Brain microvascular endothelial cell (primary cell): ENCODE measurements at places on chromosomes 1 and 21.

GRCh38 chr21:34807146-34807880 lies 138.5 kb downstream of the CLIC6 start:
- DNase-seq, result peak; percentile 98

DNA sequence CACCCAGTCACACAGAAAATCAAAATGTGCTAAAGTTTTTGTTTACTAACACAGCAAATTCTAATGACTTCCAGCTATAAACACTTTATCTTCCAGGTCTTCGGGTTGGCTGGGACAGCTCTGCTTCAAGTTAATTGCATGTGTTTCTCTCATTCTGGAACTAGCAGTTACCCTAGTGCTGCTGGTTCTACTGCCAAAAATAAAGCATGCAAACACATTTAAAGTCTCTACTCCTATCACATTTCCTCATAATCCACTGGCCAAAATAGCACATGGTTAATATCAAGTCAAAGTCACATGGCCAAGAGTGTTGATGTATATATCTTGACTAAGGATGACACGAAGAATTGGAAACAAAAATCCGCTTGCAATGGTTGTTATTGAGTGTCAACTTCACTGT lies 973.1 kb upstream of the ADGRL2 start:
- no peak for DNase-seq

- DNase-seq, result no peak
These were observed 3.0 kb upstream of the ACKR1 start for GRCh38 chr1:159201642-159202041.

DNA sequence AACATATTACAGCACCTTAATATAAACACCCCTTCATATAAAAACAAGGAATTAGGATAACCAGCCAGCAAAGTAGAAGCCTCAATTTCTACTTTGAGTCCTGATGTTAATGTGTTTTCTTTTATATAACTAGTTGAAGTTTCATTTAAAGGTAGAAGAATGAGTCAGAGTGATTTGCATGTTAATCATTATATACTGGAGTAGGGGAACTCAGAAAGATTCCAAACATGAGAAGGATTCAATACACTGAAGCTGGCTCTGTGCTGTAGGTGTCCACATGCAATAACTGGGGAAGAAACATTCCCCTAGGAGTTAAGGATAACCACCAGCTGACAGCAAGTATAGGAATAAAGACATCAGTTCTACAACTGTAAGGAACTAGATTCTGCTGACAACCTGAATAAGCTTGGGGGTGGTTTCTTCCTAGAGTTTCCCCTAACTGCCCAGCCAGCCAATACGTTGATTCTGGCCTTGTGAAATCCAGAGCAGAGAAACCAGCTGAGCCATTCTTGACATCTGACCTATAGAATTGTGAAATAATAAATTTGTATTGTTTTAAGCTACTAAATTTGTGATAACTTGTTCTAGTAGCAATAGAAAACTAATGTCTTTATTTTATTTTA lies 33.4 kb upstream of the RNPC3 start:
- no peak for DNase-seq

GRCh38 chr21:16358784-16359183 lies 629.0 kb downstream of the USP25 start:
- DNase-seq, result no peak

DNA sequence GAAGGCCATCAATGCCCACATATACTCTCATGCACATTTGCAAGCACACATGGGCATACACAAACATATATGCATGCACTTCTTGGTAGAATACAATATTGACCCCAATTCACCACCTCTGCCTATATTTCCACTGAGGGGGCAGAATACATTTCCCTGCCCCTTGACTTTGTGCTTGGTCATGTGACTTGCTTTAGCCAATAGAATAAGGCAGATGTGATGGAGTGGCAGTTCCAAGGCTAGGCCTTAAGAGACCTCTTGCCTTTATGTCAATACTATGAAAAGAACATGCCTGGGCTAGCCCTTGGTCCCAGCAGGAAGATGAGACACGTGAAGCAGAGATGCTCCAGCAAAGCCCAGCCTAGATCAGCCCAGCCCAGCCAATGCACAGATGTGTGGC lies 66.0 kb upstream of the GRIK3 start:
- no peak for DNase-seq

GRCh38 chr1:143653429-143653802 lies 318.4 kb downstream of the FAM72C start:
- DNase-seq, result no peak

GRCh38 chr1:159132271-159132881 lies 39.0 kb upstream of the CADM3 start:
- DNase-seq, result peak; percentile 55

DNA sequence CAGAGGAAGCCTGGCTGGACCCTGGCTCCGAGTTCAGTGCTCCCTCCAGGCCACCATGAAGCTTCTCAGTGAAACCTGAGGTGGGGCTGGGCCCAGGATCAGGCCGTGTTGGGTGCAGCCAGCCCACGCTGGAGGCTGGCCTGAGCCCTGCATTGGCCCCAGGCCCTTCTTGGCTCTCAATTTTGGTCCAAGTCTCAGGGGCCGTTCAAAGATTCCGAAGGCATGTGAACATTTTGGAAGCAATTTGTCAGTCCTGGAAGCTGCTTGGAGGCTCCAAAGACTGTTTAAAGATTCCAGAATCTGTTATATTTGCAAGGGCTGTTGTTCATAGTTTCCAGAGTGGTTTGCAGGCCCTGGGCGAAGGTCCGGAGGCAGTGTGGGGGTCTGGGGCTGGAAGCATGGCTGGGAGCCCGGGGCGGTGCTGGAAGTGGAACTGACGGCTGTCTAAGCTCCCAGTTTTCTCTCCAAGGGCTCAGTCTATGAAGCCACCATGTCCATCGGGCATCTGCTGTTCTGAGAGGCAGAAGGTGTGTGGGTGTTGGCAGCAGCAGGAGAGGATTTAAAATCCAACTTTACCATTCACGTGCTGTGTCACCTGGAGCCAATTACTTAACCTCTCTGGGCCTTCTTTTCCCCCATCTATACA lies 104.9 kb downstream of the EPHB2 start:
- DNase-seq, result no peak

- DNase-seq, result no peak
These were observed 5.2 kb downstream of the DIO1 start for GRCh38 chr1:53899206-53899628.

DNA sequence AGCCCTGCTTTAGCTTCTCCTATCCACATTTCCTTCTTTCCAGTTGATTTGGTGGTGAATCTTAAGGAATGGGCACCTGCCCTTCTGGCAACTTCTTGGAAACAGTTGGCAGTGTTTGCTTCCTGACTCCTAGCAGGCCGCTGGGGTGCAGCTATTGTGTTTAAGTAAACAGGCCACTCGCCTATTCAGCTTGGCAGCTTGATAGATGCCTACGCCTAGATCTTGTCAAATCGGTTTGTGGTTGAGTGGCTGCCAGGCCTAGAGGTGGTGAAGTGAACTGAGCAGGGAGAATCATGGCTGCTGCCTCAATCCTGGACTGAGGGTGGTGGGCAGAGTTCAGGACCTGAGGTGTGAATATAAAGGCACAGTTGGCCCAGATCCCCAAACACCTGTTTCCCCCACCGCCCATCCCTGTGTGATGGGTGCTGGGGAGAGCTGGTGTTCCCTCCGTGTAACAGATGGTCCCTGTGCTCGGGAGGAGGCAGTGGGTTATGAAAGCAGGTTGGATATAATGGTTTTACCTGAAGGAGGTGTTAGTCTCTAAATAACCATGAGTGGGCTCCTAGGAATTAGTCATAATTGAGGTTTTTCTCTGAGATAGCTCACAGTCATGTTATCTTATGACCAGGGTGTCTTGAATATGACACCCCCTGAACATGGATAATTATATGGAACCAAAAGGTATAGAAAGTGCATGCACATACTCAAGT lies 940 bp upstream of the PLA2G2C start:
- DNase-seq, result no peak

- no peak for DNase-seq
These were observed 7.9 kb downstream of the CRABP2 start for GRCh38 chr1:156697481-156697880.

DNA sequence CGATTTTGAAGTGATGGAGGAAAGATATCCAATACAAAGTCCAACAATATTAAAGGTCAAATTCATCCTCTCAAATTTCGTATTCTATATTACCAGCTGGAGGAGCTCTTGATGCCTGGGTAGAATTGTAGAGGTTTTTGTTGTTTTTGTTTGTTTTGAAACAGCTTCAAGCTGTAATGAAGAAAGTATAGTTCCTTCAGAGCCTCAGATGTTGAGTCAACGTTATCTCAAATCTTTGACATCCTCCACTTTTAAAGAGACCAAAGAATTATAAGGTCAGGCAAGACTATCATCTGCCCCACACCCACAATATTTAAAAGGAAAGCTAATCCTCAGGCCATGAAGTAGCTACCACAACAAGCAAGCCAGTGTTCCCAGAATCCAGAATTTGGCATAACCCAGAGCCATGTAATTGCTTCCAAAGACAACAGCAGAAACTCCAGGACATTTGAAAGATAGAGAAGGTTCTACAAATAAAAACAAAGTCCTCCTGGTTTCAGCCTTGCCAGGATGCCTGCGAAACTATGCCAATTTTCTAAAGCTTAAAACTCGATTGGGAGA lies 24.9 kb downstream of the VAV3 start:
- DNase-seq, result no peak

- peak; percentile 39 for DNase-seq
These were observed 47.6 kb downstream of the ARHGEF16 start for GRCh38 chr1:3501856-3502640.

DNA sequence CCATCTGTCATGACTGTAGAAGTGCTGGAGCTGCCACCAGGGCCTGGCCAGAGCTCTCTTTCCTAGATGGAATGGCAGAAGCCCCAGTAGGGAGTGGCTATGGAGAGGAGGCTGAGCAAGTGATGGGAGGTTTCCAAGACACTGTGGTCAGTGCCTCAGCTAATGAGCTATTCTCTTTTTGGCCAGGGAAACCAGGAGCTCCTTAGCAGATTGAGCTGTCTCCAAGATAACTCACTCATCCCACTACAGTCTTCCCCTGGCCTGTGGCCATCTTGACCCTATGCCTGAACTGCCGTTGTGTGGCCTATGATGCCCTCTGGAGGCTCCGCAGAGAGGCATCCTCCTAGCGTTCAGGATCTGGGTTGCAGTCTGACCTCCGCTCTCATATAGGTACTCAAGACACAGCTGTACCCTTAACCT lies 60.5 kb downstream of the ERI3 start:
- peak; percentile 10 for DNase-seq

GRCh38 chr21:17467829-17468228 lies 45.0 kb upstream of the CXADR start:
- no peak for DNase-seq

GRCh38 chr1:100959502-100960060 lies 63.7 kb downstream of the SLC30A7 start:
- DNase-seq, result no peak

DNA sequence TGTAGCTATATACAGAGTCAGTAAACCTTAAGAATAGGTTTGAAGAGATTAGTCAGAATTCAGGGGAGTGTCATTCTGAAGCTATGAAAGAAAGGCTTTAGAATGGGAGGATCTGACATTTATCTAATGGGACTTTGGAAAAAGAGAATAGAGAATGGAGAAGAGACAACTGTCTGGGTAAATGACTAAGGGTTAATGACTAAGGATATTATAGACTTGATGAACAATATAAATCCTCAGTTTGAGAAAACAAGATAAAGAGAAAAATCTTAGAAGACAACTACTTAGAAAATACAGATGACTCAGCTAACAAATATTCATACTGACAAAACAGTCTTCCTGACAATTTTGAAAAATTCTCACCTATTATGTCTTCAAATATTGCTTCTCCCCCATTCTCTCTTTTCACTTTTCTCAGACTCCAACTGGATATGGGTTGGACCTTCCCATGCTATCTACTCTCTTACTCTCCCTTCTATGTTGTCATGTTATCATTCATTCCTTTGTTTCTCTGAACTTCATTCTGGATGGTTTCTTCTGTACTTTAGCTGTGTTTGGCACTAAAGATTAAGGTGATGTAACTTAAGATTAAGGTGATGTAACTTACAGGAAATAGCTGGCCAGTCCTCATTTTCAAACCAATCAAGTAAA lies 20.4 kb downstream of the SLC16A1 start:
- DNase-seq, result no peak

- DNase-seq, result peak; percentile 63
These were observed 55.8 kb downstream of the SLC45A1 start for GRCh38 chr1:8373581-8374241.

GRCh38 chr1:183126528-183126927 lies 59.5 kb upstream of the LAMC2 start:
- DNase-seq, result no peak

DNA sequence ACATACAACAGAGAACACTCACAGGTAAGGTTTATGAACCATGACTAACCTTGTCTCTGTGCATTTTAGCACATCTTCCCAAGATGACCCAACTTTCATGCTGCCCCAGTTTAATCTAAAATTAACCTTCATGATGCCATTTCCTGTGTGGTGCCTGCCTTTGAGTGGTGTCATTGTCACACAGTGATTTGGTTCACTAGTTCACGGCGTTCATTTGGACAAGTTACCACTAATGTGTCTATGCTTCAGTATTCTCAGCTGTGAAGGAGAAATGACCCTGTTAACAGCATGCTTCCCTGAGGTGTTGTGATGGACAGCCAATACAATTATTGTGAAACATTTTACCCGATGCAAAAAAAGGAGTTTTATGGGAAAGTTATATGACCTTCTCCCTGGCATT lies 693.1 kb downstream of the RWDD3 start:
- DNase-seq, result no peak

DNA sequence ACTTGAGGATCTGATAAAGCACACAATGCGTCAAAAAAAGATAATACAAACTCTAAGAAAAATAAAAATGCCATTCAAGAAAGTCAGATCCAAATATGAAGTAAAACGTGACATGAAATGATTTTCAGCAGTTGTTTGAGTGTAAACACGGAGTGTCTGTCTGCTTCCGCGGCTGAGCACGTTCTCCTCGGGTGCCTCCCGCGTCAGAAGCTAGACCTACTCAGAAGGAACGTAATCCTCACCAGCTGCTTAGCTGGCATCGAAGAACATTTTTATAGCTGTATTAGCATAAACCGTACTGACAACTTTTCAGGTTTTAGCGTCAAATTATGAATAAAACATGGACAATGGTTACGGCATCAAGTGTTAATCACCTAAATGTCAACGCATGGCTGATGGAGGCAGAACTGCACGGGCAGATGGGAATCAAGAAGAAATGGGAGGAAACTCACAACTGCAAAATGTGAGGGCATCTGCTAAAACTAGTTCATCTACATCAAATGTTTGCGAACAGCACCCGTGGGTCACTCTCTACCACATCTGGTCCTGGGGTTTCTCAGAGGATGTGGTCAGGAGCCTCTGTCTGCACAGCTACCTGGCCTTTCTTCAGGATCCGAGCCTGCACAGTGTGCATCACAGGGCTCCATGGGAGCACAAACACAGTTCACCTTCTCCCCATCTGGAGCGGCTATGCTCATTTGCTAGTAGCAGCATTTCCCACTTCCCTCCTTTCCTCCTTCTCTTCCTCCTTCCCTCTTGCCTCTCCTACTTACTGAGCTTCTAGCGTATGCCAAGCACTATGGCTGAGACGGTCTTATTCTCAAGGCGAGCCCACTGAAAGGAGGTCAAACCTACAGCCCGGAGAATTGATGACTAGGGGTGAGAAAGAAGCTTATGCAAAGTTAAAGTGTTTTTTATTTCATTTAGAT lies 40.0 kb downstream of the RCAN1 start:
- no peak for DNase-seq
